AG09309 (cell line): ENCODE measurements at places on chromosomes 7 and 10.

- no peak for DNase-seq
Observed at GRCh38 chr10:6008497-6009142, 31.3 kb upstream of the IL15RA start.

GRCh38 chr10:122350893-122351292 is 23.6 kb upstream of the PLEKHA1 start:
- no peak for DNase-seq

- DNase-seq, result no peak
Observed at GRCh38 chr10:10327934-10328333, 689.7 kb upstream of the CELF2 start.

DNA sequence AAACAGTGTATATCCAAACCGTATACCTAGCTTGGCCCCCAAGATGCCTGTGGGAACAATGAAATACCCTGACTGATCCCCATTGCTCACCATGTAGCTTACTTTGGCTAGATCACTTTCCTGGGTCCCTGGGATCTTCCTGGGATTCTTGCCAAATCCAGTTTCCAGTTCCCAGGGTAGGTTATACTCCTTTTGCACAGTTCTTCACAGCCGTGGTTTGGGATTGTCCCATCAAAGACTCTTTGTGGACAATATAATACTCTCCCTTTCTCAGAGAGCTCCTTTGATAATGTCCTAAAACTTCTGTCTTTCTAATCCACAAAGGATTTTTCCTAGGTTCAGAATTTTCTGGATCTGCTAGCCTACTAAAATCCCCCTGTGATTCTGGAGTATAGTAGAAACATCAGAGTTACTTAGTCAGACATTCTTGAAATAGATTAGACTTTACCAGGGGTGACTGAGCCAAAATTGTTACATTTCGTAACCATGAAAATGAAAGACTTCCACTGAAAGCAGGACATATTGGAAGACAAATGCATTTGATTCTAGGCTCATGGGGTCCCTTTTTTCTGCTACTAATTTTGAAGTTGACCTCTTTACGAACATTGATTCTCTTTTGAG is 388.3 kb upstream of the ETV1 start:
- peak; percentile 35 for DNase-seq

DNA sequence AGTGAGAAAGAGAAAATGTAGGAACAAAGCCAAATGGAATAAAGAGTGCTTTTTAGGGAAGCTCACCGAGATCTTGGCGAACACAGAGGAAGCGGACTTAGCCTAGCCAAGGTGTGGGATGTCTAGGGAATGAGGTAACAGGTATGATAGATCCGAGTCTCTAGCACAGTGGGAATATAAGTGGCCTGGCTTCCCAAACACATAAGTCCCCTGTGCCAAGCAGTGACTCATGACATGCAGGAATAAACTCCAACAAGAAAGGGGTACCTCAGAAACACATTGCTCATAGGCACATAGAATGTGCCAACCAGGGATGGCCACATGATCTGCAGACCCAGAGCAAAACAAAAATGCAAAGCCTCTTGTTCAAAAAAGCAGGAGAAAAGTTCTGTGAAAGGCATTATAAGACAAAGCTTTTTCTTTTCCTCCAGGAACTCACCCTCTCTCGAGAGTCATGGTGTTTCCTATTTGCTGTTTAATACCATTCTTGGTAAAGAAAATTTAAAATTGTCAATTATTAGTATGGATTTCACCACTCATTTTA is 542.5 kb downstream of the GATA3 start:
- DNase-seq, result no peak
